Renal cortex interstitium (tissue), 15 donors: ENCODE measurements at places on chromosomes 16 and 17. TPM values are rescaled to one million over a fixed set of nuclear protein-coding genes. Genes with fewer than 3 reads are reported as not detected.

- no peak for DNase-seq
Observed at GRCh38 chr16:79943736-79944135, 343.2 kb upstream of the MAF start.

DNA sequence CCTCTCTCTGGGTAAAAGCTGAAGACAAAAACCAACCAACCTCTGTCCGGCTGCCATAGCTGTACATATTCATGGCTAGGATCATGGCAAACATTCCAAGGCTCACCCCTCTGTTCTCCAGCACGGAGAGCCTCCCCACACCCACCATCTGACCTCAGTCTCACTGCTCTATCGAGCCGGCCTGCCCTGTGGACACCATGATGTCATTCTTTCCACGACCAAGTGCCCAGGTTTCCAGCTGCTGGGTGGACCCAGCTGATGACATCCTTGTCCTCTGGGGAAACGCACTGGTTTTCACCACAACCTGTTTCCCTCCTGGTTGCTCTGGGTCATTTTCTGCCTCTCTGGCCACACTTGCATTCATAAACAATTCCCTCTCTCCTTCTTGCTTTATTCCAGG, 67.7 kb downstream of the NDEL1 start:
- no peak for DNase-seq

DNA sequence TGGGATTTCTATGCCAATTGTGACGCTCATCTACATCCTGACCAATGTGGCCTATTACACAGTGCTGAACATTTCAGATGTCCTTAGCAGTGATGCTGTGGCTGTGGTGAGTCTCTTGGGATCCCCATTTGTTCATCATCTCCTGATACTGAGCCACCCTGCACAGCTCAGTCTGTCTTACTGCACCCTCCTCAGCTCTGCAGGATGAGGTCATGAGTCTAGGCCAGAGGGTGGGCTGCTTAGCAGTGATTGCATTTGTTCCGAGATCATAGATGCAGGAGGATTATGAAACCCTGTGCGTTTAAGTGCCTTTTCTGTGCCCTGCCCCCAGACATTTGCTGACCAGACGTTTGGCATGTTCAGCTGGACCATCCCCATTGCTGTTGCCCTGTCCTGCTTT, 19.5 kb downstream of the SLC7A6OS start:
- no peak for DNase-seq

DNA sequence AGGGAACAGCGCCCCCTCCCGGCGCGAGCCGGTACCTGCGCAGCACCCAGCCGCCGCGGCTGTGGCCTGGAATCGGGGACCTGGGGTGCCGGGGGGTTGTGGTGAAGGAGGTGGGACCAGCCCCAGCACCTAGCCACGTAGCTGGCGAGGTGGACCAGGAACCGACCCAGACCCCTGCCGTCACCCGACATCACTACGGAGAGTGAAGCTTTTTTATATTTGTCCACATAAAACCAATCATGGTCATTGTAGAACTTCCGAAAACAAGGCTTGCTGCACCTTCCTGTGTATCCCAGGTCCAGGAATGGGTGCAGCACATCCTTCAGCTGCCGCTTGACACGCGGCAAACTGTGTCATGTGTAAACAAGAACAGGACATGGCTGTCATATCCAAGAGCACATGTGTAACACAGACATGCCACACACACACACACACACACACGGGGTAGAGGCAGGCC, 1.3 kb downstream of the HBQ1 start:
- DNase-seq, result no peak

GRCh38 chr17:73318836-73319235, 7.0 kb upstream of the CDC42EP4 start:
- DNase-seq, result no peak

- no peak for DNase-seq
Observed at GRCh38 chr16:57268804-57269800, 15.4 kb downstream of the PLLP start.

DNA sequence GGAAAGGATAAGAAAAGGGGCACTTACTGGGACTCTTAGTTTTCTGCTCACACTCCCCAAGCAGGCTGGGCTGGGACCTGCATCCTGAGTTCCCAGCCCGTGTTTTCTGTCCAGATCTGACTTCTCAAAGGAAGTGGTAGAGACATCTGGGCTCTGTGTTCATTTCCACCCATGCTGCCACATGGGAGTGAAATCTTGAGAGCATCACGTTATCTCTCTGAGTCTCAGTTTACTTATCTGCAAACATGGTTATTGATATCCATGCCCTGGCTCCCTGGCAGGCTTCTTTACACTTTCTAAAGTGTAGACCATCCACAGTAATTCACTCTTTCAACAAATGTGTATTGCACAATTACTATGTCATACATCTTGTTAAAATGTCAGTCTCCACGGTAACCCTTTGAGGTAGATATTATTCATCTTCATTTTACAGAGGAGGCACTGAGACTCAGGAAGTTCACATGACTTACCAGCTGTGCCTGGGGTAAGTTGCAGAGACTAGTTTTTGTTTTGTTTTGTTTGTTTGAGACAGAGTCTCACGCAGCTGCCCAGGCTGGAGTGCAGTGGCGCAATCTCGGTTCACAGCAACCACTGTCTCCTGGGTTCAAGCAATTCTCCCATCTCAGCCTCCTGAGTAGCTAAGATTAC, 3.4 kb downstream of the ZNF688 start:
- DNase-seq, result no peak

DNA sequence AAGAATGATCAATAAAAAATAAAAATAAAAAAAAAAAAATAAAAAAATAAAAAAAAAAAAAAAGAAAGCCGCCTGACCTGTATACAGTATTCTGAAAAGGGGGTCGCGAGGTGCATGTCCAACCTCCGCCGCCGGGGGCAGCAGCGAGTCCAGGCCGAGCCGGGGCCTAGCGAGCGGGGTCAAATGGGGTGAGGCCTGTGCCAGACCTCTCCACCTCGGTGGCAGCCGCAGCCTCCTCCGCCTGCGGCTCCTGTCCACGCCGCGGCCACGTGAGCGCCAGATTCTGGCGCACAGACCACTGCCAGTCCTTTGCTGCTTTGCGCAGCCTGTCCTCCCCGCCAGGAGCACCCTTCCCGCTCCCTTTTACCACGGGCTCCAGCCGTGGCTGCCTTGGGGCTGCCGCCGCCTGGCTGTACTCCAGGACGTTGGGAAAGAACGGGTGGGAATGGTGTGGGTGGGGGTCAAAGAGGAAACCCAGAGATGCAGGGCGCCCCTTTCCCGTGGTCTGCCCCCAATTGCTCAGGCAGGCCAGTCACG, 2.4 kb upstream of the BCKDK start:
- no peak for DNase-seq

DNA sequence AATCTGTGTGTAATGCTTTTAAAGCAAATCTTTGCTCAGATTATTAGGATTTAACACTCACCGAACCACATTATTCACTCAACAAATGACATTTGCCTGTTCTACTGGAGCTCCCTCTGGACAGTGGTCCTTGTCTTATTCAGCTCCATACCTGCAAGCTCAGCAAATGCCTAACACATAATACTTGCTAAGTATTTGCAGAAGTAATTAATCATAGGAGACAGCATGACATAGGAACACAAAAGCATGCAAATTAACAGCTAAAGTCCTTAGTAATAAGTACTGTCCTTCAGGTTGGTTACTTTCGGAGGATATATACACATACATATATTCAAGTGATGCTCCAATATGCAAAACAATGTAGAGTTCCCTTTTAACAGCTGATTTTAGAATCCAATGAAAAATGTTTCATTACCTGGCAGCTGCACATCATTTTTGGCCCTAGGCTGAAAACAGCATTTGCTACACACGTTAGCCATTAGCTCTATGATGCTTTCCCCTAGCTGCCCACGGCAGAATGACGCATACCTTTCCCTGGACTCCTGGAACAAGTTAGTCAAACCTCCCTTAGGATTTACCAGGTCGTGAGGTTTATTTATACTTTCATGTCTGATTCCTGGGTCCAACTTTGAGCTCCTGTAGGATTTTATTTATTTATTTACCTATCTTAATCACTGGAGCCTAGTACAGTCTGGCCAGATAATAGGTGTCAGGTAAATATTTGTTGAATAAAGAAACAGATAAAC, 8.6 kb downstream of the BRD7 start:
- DNase-seq, result no peak

DNA sequence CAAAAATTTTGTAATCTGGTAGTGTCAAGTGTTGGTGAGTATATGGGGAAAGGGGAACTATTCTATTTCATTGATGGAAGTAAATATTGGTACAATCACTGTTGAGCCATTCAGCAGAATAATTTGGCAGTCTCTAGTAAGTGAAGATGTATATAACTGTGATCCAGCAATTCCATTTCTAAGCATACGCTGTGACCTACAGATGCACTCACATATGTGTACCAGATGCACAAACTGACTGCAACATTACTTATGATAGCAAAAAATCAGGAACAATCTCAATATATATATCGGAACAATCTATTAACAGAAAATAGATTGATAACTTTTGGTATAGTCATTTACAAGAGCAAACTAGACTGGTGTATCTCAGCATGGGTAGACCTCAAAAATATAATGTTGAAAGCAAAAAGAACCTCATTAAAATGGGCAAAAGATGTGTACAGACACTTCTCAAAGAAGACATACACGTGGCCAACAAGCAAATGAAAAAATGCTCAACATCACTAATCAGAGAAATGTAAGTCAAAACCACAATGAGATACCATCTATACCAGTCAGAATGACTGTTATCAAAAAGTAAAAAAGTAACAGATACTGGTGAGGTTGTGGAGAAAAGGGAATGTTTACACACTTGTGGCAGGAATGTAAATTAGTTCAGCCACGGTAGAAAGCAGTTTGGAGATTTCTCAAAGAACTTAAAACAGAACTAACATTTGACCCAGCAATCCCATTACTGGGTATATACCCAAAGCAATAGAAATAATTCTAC, 20.7 kb downstream of the ADAP2 start:
- DNase-seq, result no peak

- no peak for DNase-seq
Observed at GRCh38 chr17:76922084-76922483, 53.9 kb downstream of the MGAT5B start.

DNA sequence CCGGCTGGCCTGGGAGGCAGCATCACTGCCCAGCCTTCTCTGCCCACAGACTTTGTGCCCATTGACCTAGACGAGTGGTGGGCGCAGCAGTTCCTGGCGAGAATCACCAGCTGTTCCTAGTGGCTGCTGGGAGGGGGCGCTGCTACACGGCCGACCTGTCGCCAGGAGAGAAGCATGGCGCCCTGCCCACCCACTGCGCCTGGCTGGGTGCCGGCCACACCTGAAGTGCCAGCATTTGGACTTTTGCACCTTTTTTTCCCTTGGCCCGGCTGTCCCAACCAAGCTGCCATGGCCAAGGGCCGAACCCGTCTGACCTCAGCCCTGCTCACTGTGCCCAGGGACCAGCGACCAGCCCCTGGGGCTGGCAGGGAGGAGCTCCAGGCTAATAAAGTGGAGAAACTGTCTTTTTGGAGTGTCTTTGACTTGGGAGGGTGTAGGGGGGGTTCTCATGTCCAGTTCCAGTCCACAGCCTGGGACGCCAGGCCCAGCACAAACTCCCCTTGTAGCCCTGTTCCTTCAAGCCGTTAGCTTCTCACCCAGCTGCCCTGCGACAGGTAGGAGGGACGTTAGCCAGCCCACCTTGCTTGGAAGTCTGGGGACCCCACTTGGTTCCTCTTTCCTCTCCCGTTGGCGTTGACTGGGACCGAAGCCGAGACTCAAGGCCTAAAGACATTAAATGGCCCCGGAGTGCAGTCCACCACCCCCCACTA, 939 bp upstream of the WDR90 start:
- no peak for DNase-seq

DNA sequence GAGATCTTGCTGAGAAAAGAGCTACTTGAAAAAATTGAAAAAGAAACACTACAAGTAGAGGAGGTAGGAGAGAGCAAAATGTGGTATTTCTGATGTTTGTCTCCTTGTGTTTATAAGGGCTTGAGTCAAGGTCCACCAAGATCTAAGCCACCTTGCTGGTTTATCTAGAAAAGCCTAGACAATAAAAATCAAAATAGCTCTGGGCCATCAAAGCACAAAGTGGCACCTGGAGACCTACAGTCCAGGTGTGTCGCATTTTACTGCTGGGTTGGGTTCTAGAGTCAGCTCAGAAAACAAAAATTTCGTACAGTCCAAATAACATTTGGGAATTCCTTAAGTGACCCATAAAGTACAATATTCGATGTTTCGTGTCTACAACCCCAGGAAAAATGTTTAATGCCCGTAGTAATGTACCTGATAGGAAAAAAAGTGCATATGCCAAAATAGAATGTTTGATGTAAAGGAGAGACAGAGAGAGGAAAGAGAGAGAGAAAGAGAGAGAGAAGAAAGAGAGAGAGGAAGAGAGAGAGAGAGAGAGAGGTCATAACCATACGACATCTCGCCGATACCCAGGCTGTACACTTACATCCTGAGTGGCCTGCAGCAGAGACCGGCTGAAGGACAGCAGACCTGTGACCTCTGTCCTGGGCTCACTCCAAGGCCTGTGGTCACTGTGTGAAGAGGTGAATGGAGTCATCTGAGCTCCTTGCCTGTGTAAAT, 27.1 kb downstream of the PRSS54 start:
- no peak for DNase-seq

The SMPD3 gene
- polyA plus RNA-seq, result 1.2 TPM

The C1QL1 gene
- polyA plus RNA-seq, result 3.6 TPM

The ATP1B2 gene
- polyA plus RNA-seq, result 20.7 TPM

The TAF1C gene
- 34.3 TPM for polyA plus RNA-seq
